Stimulated activated CD4-positive, alpha-beta T cell treated with anti-CD3 and anti-CD28 coated beads, Interleukin-4, amount 100 ng/mL, for 4 hours (primary cell): ENCODE measurements at places on chromosomes 5 and 9.

- DNase-seq: no peak
Measured at GRCh38 chr9:15724016-15724415, 171.2 kb downstream of the CCDC171 start.

DNA sequence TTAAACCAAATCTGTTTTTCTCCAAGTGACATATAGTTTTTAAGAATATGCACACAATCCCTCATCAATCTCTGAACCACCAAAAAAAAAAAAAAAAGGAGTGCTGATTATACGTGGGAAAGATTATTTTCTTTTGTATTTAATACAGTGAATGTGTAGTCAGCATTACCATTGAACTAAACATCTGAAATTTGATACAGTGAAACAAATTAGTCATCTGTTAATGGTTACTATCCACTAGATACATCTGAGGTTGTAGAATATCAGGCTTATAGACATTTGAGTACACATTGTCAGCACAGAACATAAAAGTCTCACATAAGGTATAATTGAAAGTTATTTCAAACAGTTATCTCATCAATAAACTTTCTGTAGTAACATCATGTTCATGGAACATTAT is 87.0 kb downstream of the SLF1 start:
- DNase-seq: no peak

GRCh38 chr9:82022121-82022520 is 33.5 kb downstream of the SPATA31D1 start:
- DNase-seq: no peak

- DNase-seq: no peak
Measured at GRCh38 chr5:42005561-42006153, 80.6 kb downstream of the FBXO4 start.

DNA sequence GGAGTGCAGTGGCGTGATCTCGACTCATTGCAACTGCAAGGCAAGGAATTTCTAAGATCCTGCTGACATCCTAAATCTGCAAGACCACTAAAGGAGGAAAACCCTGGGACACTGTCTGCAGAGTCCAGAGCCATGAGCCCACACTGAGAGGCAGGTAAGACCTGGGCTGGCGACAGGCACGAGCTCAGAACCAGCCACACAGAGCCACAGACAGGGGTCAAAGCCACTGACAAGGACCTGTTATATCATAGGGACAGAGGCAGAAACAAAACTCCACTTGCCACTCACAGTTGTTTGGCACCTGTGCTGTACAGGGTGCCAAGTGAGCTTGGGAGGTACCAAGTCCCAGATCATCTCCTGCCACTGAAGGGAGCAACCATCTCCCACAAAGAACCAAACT is 34.2 kb downstream of the IPPK start:
- DNase-seq: no peak

GRCh38 chr5:39726467-39726866 is 301.7 kb upstream of the DAB2 start:
- no peak for DNase-seq
